ENCODE measurements at places on chromosomes 1 and 21.

GRCh38 chr1:46043458-46044017, 88.9 kb downstream of the PIK3R3 start:
- DNase-seq, result no peak

DNA sequence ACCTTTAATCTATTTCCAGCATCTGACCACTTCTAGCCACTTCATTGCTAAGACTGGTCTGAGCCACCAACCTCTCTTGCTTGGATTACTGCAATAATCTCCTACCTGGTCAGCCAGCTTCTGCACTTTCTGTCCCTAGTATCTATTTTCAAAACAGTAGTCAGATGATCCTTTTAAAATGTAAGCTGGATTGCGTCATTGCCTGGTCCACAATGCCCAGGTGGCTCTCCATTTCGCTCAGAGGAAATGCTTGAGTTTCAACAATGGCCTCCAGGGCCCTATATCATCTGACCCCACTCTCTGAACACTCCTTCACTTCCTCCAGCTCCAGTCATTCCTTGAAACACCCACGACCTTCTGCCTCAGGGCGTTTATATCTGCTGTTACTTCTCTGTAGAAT, 2.3 kb downstream of the FYB2 start:
- DNase-seq, result no peak

DNA sequence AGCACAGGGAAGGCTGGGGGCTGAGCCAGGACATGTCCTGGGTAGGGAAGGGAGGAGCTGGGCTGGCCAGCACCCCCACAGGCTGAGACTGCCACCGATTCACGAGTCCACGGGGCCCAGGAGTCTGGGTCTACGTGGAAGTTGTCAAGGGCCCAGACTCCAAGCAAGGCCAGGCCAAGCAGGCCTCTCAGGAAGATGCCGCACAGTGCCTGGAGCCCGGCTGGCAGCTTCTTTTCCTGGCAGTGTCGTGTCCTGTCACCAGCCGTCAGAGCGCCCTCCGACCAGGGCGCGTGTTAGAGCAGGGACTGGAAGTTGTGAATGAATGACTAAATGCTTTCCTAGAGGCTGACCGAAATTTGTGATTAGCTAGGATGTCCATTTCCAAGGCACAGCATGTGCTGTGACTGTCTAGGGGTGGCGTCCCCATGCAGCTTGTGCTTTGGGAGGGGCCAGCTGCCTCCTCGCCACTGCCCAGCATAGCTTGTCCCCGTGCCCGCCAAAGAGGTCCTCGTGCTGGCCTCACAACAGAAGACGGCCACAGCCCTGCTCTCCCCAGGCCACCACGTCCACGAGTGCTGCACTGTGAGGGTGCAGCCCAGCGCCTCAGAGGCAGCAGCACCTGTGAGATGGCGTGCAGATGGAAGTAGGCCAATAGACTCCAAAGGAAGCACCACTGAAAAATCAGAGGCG, 147.4 kb upstream of the COL6A1 start:
- DNase-seq, result no peak

DNA sequence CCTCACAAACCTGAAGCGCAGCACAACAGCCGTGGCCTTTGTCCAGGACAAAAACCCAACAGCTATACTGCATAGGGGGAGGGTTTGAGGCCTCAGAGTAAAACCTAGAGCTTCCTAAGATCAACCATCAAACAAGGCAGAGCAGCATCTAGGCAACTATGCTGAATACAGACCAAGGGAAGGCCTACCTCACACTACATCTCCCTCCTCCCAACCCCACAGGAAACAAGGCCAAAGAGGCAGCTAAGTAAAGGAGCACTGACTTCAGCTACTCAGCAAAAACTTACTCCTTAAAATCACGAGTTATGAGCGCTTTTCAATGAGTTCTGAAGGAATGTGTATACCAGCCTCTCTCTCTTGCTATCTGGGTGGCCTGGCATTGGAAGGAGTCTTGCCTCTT, 12.4 kb downstream of the XKR8 start:
- no peak for DNase-seq

DNA sequence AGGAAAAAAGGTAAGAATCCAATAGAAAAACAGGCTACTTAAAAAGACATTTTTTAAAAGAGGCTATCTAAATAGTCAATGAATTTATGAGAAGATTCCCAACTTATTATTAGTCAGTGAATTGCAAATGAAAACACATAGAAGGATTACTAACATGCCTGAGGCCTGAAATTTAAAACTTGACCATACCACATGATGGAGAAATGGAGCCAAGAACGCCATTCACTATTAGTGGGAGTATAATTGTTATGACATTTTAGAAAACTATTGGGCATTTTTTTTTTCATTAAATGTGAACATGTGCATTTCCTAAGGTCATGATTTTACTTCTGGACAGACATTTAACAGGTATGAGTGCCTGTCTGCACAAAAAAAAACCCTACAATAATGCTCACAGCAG, 24.8 kb upstream of the OR2B11 start:
- no peak for DNase-seq

DNA sequence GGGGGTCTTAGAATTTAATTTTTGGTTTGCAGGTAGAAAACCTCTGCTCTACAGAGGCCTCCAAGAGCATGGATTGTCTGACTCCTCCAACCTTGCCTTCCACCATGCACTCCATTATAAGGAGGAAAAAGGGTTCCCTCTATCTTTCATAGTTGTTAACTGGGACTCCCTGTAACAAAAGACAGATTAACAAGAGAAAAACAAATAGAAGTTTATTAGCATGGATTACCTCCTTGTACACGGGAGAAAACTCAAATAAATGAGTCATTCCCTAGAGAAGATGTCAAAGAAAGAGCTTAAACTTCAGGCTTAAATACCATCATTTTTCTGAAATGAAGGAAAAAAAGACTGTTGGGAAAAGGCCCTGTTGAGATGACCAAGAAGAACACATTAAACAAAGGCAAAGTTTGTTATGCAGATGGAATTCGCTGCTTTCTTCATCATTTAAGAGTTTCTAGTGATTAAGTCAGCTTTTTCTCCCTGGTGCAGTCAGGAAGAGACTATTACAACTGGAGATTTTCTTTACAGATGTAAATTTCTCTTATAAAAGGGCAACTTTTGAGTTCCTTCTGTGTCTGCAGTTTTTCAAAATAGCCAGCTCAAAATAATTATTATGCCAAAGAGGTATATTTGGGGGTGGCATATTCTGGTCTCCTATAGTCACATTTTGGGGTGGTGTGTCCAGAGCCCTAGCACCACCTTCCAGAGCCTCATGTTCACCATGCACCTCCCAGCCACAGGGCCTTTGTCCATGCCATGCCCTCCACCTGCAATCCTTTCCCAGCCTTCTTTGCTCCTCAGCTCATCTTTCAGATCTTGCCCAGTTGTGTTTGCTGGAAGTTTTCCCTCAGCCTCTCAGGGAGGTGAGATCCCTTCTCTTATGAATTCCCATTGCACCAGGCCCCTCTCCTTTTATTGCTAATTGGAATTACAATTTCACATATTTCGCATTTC, 63.1 kb upstream of the KLHDC7A start:
- no peak for DNase-seq

DNA sequence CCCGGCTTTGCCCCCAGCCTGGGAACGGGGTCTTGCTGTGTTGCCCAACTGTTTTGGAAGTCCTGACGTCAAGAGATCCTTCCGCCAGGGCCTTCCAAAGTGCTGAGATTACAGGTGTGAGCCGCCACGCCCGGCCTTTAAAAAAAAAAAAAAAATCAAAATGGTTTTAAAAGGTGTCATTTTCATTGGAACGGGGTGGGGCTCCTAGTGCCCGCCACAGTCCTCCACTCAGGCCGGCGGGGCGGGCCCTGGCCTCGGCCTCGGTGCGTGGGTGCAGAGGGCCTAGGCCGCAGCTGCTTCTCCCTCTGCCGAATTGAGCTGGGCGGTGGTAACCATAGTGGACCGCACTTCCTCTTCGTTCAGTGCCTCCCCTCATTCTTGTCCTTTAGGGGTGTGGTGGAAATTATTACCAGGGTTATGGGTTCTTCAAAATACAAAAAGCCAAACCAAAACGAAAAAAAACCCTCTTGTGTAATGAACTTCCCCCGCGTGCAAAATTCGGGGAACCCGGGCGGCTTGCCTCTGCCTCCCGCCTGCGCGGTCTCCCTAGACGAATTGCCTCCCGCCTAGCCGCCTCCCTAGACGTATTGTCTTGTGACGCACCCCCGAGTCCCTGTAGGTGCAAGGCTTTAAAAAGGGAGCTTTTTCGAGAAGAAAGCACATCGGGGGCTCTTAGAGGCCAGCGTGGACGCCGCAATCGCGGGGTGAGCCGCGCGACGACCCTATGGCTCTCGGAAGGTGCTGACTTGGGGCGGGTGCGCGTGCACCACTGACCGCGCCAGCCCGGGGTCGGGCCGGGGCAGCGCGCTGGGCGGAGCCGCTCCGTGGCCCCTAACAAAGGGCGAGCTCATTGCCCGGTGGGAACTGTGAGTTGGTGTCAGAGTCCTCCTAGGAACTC, 10.5 kb upstream of the SPEN start:
- peak; percentile 26 for DNase-seq

DNA sequence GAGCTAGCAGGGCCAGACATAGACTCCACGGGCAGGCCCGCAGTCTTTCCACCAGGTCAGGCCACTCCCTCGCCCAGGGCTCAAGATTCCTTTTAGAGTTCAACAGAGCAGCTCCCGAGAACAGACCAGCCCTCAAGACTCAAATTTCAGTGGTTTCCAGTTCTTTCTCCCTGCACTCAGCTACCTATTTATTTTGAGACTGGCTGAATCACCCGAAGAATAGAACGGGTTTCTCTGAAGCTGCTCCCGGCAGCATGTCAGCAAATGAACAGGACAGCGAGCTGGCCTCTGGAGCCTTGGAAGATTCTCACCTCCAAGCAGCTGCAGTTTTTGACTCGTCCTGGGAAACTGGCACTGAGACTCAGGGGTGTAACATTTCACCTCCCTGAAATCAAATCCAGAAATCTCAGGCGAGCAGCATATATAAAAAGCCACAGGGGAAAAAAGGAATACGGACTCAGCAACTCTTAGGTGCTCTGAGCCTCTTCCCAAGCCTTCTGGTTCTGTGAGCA, 177.9 kb downstream of the CLIC6 start:
- DNase-seq, result no peak

DNA sequence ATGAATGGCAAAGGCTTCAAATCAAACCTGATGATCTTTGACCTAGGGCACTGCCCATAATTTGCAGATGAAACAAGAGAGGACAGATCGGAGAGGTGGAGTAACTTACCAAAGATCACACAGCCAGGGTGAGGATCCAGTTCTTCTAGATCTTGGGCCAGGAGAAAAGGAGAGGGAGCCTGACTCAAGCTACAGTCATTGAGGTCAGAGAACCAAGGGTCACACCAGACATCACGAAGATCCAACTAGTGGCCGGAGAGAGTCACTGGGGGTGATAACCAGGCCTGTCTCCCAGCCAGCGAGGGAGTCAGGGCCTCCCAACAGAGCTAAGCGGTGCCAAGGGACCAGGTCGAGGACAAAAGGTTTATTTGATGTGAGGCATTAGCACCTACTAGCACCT, 115.0 kb downstream of the RIPK4 start:
- DNase-seq, result no peak

DNA sequence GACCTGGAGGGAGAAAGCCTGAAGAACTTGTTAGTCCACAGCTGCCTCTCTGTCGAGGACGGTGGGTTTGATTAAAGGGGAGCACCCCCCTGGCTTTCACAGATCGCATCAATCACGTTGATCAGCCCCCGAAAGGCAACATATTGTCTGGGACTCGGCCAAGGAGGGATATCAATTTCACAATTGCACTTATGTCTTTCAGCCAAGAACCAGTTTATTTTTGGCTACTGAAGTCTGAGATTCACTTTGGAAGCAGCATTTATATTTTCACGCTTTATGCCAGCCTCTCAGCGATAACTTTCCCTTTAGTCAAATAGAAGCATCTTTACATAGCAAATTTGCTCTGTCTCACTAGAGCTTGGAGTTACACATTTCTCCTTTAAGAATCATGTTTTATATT, 253.2 kb upstream of the RRP15 start:
- DNase-seq, result no peak

DNA sequence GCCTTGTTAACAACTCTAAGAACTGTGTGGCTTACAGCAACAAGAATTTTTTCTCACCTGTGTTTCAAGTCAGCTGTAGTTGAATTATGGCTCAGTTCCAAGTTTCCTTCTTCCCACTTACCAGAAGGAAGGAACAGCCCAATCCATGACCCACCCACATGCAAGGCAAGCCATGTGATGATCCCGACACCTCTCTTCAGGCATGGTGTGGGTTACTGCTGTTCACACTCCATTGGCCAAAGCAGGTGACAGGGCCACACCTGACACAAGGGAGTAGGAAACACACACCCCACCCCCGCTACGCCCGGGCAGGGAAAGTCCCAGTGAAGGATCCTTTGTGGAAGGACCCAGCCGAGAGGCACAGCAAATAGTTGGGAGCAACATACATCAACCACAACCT, 36.3 kb downstream of the KCNJ15 start:
- no peak for DNase-seq

GRCh38 chr1:218772575-218772974, 401.1 kb upstream of the LYPLAL1 start:
- no peak for DNase-seq

- DNase-seq, result no peak
Measured at GRCh38 chr1:14413819-14414490, 184.5 kb upstream of the KAZN start.

DNA sequence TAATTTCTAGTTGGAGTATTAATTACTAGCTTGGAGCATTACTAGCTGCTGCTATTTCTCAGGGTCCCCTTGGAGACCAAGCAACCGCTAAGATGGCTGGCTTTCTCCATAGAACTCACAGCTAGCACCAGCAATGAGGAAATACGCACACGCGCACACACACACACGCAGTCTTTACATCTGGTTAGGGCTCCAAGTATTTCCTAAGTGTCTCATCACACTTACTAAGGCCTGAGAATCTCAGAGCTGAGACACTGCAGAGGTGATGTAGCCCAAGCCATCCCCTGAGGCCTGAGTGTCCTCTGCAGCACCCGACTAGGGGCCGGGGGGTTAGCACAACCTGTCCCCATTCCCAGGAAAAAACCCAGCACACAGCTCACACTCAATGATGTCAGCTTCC, 42.5 kb downstream of the ITPKB start:
- no peak for DNase-seq
